ENCODE measurements at places on chromosomes 3 and 15. TPM values are rescaled to one million over a fixed set of nuclear protein-coding genes. Genes with fewer than 3 reads are reported as not detected.

GRCh38 chr3:122538956-122539490, 24.3 kb upstream of the KPNA1 start:
- no peak overlapping the region for H3K4me3 ChIP-seq
- H3K4me1 ChIP-seq = no peaks in the 10 kb centered on the region
- no peak overlapping the region for H3K27ac ChIP-seq
- no peaks in the 10 kb centered on the region for H3K27me3 ChIP-seq

DNA sequence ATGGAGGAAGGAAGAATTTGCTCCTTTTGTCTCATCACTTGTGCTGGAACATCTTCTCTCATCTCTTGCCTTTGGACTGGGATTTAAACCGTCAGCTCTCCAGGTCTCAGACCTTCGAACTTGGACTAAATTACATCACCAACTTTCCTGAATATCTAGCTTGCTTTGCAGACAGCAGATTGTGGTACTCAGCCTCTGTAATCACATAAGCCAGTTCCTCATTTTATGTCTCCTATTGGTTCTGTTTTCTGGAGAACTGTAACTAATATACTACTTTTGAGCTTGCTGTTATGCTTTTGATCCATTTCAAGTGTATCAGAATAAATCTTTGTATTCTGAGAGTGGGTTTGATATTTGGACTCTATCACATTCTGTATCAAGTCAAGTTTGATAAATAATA, 164.3 kb upstream of the VEPH1 start:
- no peaks in the 10 kb centered on the region for H3K36me3 ChIP-seq
- no peaks in the 10 kb centered on the region for H3K27me3 ChIP-seq
- H3K27ac ChIP-seq = no peak overlapping the region
- no peaks in the 10 kb centered on the region for H3K4me1 ChIP-seq

GRCh38 chr3:198090795-198091332, 130.8 kb downstream of the LMLN start:
- H3K27me3 ChIP-seq = no peaks in the 10 kb centered on the region
- no peak overlapping the region for H3K4me3 ChIP-seq
- DNase-seq = no peak
- H3K36me3 ChIP-seq = no peaks in the 10 kb centered on the region
- no peak overlapping the region for H3K27ac ChIP-seq

DNA sequence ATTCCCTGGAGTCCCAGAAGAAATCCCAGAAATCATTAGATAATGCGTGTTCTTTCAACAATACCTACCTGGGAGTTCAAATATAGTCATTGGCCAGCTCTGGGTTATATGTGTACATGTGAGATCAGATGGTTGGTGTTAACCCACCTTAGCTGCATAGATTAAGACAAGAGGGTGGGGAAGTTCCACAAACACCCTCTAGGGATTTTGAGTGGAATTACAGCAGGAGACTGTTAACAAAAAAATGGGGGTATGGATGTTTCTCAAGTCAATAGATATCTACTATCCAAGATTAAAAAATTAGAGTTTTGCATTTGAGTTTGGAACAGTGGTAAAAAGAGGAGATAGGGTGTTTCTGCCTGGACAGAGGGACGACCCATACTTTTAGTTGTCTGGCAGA, 282.5 kb upstream of the CNTN3 start:
- H3K4me3 ChIP-seq = no peak overlapping the region
- no peaks in the 10 kb centered on the region for H3K36me3 ChIP-seq
- DNase-seq = no peak
- no peaks in the 10 kb centered on the region for H3K4me1 ChIP-seq
- H3K27me3 ChIP-seq = no peaks in the 10 kb centered on the region

Gene HTR3E
- not detected for total RNA-seq

- H3K36me3 ChIP-seq = no peaks in the 10 kb centered on the region
- no peak for DNase-seq
- H3K4me3 ChIP-seq = no peak overlapping the region
- no peak overlapping the region for H3K27ac ChIP-seq
Measured at GRCh38 chr15:75817138-75817935, 25.9 kb upstream of the UBE2Q2 start.

Gene SKOR1
- total RNA-seq = 0.62 TPM

DNA sequence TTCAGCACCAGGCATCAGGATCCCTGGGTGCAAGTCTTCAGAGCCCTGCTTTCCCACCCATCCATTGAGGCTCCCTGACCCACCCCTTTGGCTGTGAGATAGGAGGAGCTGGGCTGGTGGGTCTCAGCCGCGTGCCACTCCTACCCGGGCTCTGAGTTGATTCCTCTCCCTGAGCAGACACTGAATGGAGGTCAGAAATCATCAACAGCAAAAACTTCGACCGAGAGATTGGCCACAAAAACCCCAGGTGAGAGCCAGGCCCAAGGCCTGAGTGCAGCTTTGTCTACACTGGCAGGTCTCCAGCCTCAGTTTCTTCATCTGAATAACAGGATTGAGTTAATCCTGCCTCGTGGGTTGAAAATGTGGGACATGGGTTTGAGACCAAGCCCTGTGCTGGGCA, 7.8 kb downstream of the TMEM43 start:
- H3K36me3 ChIP-seq = peaks cover 36% of the 10 kb centered on the region
- no peaks in the 10 kb centered on the region for H3K4me1 ChIP-seq
- no peaks in the 10 kb centered on the region for H3K27me3 ChIP-seq
- no peak overlapping the region for H3K4me3 ChIP-seq

- no peaks in the 10 kb centered on the region for H3K36me3 ChIP-seq
- H3K4me1 ChIP-seq = no peaks in the 10 kb centered on the region
- DNase-seq = no peak
- H3K4me3 ChIP-seq = no peak overlapping the region
- no peaks in the 10 kb centered on the region for H3K27me3 ChIP-seq
- no peak overlapping the region for H3K27ac ChIP-seq
Measured at GRCh38 chr15:78212008-78212407, 22.4 kb downstream of the ACSBG1 start.
